ENCODE measurements at places on chromosomes 5 and 9. TPM values are rescaled to one million over a fixed set of nuclear protein-coding genes. Genes with fewer than 3 reads are reported as not detected.

Gene PTPRD
- total RNA-seq, result not detected

Gene ADAMTSL2
- 0.10 TPM for total RNA-seq

Gene RFESD
- 2.2 TPM for total RNA-seq

Gene CLIC3
- 6.2 TPM for total RNA-seq

GRCh38 chr5:28328681-28329080 lies 1290.3 kb upstream of the CDH9 start:
- DNase-seq, result no peak

DNA sequence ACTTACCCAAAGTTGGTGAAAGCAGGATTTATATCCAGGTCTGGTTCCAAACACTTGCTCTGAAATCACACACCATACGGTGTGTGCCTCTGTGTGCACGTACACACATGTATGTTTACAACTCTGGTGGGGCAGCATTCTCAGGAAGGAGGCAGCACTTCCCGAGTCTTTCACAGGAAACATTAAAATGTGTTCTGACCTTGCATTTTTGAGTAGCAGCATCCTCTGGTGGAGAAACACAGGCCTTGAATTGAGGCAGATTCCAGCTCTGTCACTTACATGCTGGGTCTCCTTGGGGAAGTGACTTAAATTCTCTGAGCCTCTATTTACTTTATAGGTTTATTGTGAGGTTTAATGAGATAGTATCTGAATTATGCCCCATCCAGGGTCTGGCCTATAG lies 126.4 kb downstream of the RGS3 start:
- no peak for DNase-seq

DNA sequence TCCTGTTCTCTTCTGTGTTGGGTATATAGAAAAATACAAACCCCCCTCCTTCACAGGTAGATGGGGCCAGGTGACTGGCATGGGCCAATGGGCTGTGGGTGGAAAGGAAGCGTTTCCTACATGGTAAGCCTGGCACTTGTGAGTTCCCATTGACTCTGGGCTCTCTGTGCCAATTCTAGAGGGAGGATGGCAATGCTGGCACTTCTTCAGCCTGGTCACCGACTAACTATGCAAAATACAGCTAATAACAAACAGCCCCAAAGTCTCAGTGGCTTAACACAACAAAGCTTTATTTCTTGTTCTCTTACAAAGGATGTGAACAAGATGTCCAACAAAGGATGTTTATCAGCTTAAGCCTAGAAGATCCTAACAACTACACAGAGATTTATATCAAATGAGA lies 258.1 kb downstream of the SYK start:
- no peak for DNase-seq

DNA sequence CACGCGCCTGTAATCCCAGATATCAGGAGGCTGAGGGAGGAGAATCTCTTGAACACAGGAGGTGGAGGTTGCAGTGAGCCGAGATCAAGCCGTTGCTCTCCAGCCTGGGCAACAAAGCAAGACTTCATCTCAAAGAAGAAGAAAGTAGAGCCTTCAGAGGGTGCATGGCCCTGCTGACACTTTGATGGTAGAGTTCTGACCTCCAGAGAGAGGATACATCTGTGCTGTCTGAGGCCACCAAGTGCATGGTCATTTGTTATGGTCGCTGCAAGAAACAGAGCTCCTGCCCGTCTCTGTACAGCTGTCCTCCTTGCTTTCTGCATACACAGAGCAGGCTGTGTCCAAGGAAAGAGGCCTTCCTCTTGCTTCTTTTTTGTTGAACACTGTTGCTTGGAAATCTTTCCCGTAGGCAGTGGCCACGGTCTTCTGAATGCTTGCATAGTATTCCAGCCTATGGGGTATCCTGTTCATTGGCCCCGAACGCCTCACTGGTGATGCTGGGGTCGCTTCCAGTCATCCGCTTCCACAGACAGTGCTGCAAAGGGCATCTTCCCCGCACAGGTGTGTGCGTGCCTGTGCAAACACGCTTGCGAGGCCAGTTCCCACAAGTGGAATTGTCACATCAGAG lies 36.8 kb upstream of the UNC5A start:
- DNase-seq, result no peak

Gene ANKRD31
- total RNA-seq, result not detected

Gene PCDHA6
- 0.31 TPM for total RNA-seq

GRCh38 chr9:92663126-92663525 lies 6.8 kb downstream of the IPPK start:
- no peak for DNase-seq

DNA sequence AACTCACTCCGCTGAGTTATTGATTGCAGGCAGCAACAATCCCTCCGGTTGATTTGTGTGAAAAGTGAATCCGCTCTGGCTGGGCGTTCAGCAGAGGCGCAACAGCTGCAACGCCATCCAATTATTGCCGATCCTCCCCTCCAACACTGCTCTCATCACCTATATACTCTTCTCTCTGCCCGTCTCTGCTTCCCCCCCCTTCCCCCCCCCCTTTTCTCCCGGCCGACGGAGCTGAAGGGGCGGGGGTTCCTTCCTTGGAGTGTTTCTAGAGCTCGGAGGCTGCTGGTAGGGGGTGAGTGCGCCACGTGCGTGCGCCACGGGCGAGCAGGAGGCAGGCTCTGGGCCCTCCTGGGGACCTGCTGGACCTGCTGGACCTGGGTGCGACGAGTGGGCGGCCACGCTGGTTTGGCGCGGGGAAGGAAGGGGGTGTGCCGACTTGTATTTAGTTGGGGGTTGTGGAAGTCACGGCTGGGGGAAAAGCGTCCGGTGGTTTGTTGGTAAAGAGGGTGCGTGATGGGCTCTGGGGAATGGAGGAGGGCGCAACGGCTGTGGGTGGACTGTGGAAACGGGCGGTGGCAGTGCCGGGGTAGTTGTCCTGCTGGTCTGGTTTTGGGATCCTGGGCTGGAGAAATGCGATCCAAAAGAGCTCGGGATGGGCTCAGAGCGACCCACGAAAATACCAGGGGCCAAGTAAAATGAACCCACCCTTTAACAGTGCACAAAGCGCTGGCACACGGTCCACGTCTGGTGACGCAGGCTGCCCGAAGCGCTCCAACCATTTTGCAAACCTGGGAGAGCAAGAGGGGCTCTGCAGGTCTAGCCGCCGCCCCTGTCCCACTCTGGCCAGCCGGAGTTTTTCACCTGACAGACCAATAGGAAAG lies 6.4 kb upstream of the MEF2C start:
- no peak for DNase-seq

Gene CAST
- total RNA-seq, result 212 TPM

DNA sequence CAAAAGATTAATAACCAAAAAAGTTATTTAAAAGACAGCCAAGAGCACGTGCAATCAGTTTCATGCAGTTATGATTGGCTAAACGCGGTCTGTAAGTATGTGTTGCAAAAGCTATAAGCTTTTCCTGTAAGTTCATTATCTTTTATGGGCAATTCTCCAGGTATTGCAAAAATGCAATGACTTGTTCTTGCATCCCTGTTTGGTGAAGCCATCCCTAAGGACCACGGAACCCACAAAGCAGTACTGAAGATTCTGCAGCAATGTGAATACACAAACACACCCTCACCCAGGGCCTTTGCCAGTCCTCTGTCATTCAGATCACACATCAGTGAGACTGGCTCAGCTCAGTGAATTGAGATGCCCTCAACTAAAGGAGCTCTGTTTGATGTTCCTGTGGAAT lies 11.4 kb downstream of the GCNT4 start:
- no peak for DNase-seq

- DNase-seq, result no peak
Observed at GRCh38 chr5:56102889-56103288, 108.1 kb upstream of the IL6ST start.

DNA sequence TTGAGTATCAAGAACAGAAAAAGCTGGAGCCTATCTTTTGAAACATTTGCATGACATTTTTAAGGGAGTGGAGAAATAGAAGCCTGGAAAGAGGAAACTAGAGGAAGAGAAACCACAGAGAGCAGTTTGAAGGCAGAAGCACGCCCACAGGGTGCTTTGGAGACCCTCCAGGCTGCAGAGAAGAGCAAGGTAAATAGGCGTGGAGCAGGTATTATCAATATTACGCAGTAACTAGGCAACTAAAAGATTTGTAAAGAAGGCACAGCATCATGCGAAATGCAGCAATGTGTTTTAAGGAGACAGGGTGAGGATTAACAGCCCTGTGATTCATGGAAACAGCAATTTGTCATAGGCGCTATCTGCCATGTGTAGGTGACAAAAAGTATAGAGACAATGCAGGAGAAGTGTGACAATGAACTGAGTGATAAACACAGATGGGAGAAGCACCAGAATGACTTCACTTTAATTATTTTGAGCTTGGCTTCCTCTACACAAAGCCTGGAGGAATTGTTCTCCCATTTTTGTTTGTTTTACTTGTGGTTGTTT lies 281.2 kb downstream of the BRINP1 start:
- no peak for DNase-seq

- no peak for DNase-seq
Observed at GRCh38 chr5:152422081-152422480, 17.0 kb upstream of the NMUR2 start.

Gene PAEP
- total RNA-seq, result not detected

Gene MARCHF3
- total RNA-seq, result 3.0 TPM

Gene ARHGEF28
- 34.8 TPM for total RNA-seq

- DNase-seq, result no peak
Observed at GRCh38 chr5:108141676-108142075, 240.2 kb downstream of the FBXL17 start.

- DNase-seq, result no peak
Observed at GRCh38 chr9:134571326-134571931, 70.2 kb upstream of the COL5A1 start.
